ENCODE measurements at places on chromosomes 12 and 14.
A peak's percentile ranks its signal among the peaks of the same experiment; 100 is the strongest.

- DNase-seq, result no peak
Measured at GRCh38 chr12:117261247-117261646, 71.0 kb upstream of the FBXO21 start.

- peak; percentile 69 for DNase-seq
Measured at GRCh38 chr12:122951979-122952892, 14.0 kb downstream of the ABCB9 start.

- DNase-seq, result no peak
Measured at GRCh38 chr14:32134448-32135097, 57.5 kb downstream of the ARHGAP5 start.

DNA sequence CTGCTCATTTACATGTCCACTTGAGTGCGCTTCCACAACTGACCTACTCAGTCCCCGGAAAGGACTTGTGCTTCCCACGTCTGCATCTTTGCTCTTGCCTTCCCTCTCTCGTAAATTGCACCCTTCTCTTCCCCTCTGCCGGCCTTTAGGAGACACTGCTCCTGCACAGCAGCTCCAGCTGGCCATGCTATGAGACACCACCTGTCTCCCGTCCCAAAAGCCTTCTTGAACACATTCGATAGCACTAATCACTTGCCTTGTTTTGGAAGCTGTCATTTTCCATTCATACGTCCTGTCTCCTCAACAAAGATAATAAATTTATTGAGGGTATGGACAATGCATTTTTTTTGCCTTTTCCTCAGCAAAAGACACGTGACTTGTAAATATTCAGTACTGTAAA lies 15.7 kb upstream of the KCNA1 start:
- DNase-seq, result no peak

GRCh38 chr12:57149245-57149900 lies 2.0 kb upstream of the LRP1-AS start:
- DNase-seq, result no peak

- no peak for DNase-seq
Measured at GRCh38 chr14:29941401-29941800, 13.8 kb upstream of the PRKD1 start.

GRCh38 chr12:121033625-121034349 lies 5.3 kb downstream of the OASL start:
- peak; percentile 73 for DNase-seq

GRCh38 chr12:81229759-81230158 lies 151.9 kb downstream of the ACSS3 start:
- no peak for DNase-seq

DNA sequence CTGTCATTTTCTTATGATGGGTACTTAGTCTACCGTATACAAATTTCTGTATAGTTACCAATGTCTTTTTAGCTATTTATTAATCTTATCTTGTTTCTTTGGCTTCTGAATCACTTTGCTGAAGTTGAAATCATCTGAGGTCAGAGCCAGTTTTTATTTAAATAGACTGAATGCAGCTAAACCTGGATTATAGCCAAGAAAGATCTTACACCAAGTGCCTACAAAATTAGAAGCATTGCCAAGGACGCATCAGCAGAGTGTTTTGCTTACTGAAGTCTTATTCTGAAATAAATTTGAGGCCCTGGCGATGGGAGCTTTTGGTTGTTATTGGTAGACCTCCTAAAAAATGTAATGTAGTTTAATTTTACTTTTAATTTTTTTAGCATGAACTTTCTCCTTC lies 128.2 kb downstream of the RGS6 start:
- DNase-seq, result no peak

GRCh38 chr14:25150401-25150800 lies 100.5 kb upstream of the STXBP6 start:
- DNase-seq, result no peak

GRCh38 chr12:89280833-89281538 lies 71.3 kb downstream of the DUSP6 start:
- DNase-seq, result no peak

DNA sequence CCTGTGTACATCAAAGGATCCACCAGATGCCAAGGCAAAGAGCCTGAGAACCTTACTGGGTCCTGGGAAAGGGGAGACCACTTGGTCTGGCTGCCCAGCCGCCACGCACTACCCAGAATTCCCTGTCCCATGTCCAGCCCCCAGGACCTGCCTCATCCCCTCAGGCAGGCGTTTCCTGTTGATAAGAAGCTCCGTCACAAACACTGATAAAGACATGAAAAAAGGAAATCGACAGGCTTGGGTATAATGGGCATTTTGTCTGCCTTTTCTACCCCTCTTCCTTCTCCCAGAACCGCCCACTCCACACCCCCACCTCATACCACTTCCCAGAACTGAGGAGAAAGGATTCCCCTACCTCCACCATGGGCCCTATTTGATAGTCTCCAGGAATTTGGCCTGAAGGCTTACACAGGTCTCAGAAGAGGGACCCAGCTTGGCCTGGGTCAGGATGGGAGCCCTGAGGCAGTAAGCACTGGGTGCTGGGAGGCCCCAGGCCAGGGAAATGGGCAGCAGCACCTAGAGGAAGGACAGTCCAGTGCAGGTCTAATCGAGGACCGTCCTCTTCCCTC lies 18.8 kb downstream of the ACVRL1 start:
- DNase-seq, result no peak

DNA sequence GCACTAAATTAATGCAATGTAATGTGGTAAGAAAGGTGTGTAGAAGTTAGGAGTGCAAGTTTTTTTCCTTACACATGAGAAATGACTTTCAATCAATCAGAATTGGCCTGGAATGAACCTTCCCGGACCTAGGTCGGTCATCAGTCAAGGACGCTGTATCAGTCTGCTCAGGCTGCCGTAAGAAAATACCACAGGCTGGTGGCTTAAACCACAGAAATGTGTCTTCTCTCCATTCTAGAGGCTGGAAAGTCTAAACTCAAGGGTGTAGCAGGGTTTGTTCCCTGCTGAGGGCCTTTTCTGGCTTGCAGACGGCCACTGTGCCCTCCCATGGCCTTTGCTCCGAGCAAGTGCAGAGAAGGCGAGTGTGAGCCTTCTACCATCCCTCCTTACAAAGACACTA lies 86.6 kb upstream of the DYNC1H1 start:
- DNase-seq, result no peak

GRCh38 chr12:75560167-75560566 lies 48.8 kb upstream of the KRR1 start:
- DNase-seq, result no peak

DNA sequence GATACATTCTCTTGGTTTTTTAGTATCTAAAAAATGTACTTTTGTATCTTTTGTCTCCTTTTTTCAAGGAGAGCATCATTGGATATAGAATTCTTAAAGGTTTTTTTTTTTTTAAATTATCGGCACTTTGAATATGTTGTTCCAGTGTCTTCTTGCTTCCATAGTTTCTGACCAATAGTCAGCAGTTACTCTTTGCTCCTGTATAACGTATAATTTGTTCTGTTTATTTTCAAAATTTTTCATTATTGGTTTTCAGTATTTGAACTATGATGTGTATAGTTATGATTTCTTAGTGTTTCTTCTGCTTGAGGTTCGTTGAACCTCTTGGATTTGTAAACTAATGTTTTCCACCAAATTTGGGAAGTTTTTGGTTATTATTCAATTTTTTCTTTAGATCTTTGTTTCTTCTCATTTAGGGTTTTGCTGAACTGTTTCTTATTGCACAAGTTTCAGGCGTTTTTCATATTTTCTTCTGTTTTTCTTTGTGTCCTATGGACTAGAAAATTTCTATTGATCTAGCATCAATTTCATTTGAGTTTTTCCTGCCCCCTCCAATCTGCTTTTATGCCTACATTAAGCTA lies 93.9 kb downstream of the PLBD1 start:
- DNase-seq, result no peak

- no peak for DNase-seq
Measured at GRCh38 chr12:99804715-99805114, 157.2 kb downstream of the GARIN6 start.

GRCh38 chr14:29442696-29443095 lies 485.0 kb downstream of the PRKD1 start:
- no peak for DNase-seq

- DNase-seq, result no peak
Measured at GRCh38 chr14:67852926-67853604, 33.5 kb downstream of the RAD51B start.

DNA sequence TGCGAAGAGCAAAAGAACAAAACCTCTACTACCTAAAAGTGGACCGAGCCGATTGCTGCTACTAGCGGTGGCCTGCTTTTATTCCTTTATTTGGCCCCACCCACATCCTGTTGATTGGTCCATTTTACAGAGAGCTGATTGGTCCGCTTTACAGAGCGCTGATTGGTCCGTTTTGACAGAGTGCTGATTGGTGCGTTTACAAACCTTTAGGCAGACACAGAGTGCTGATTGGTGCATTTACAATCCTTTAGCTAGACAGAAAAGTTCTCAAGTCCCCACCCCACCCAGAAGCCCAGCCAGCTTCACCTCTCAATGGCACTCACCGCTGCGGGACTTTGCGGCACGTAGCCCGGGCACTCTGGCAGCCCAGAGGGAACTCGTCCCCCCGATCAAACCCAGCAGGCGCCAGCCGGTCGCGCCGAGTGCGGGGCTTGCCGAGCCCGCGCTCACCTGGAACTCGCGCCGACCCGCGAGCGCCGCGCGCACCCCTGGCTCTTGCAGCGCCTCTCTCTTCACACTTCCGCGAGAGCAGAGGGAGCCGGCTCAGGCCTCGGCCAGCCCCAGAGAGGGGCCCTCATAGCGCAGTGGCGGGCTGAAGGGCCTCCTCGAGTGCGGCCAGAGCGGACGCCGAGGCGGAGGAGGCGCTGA lies 8.7 kb upstream of the FGD4 start:
- peak; percentile 38 for DNase-seq

GRCh38 chr12:93762059-93762719 lies 85.0 kb downstream of the CRADD start:
- DNase-seq, result no peak

DNA sequence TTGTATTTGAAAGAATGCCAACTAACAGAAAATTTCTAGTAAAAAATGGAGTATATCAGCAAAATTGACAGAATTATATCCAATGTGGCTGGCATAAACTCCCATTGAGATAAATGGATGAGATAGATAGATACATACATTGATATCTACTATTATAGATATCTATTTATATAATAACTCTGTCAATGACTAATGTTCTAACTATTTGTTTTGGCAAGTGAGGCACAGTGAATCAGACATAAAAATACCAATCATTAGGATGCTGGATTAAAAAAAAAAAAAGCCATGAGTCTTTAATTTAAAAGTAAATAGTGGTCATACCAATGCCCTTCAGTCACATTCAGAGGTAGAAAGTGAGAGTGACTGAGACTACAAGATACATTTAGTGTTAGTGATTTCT lies 33.7 kb upstream of the GLIPR1 start:
- DNase-seq, result no peak

- peak; percentile 62 for DNase-seq
Measured at GRCh38 chr12:67648521-67649260, at the start of gene DYRK2. Gene DYRK2, plus strand, starts transcription at chr12:67648745. Its CDS starts 389 bp downstream, at chr12:67649134.

DNA sequence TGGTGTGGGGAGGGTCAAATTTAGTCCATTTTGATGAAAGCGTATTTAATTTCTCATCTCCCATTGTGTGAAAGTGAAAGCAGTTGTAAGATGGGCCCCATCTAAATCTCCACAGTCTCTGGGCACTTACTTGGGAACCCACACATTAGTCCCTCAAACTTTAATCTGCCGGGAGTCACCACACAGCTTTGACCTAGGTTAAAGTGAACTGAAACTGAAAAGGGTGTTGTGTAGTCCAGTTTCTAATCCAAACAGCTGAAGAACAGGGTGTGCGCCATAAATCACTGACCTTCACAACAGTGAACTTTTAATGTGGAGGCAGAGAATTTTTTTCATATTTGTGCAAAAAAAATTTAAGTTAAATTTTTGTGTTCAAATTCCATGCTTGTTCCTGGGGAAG lies 48.4 kb upstream of the PTPRO start:
- DNase-seq, result no peak

DNA sequence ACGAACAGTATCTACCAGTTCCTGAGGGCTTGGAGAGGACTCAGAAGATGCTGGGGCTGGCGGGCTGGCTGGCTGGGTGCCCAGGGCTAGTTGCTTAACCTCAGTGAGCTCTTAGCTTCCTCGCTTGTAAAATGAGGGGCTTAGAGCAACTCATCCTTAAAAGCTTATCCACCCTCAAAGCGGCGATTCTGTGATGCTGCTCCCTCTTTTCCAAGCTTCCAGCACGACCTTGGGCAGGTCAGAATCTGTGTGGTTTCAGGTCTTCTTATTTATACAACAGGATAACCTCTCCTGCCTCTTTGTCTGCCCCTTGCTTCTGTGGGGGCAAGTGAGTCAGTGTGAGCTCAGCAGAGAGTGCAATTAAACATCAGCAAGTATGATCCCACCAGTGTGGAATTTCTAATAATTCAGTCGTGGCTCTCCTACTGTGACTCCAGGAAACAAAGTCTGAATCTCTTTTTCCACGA lies 281.8 kb downstream of the KSR2 start:
- DNase-seq, result no peak

DNA sequence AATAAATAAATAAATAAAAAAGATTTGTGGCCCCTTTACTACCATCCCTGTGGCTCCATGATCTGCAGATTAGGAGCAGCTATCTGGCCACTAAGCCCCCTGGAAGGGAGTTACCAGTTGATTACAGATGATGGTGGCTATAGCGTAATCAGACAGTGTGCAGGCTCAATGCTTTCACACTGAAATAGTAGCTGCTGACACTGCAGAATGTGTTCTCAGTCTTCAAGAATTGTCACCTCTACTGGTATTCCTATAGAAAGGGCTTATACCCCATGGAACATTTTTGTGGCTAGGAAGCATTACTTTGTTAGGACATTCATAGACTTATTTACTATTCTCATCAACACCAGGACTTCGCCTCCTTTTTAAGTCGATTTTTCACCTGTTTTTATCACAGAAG lies 30.9 kb downstream of the DCAF4 start:
- no peak for DNase-seq

DNA sequence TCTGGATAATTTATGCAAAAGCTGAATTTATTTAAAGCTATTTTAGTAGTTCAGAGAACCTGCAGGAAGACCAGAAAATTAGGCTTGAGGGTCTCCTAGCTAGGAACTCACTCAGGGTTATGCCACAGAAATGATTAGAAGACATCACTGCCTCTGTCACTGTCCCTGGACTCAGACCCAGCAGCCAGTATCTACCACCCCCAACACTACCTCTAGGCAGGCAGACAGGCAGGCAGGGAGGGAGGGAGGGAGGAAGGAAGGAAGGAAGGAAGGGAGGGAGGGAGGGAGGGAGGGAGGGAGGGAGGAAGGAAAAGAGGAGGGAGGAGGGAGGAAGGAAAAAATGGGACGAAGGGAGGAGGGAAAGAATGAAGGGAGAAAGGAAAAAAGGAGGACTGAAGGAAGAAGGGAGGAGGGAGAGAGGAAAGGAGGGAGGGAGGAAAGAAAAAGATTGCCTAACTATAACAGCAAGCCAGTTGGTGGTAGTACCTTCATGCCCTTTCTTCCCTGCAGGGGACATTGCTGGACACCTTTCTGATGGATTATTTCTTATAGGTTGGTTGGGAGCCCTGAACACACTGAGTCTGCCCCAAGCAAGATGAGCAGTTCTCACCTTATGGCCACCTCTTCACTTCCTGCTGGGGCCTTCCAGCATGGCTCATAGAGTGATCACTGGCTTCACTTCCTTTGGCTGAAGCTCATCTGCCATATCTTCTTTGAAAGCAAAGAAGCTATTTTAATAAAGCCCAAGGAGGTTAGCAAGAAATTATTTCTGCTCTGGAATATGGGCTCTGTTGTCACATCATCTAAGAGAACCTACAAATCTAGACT lies 49.7 kb downstream of the KICS2 start:
- no peak for DNase-seq

GRCh38 chr12:112350593-112351592 lies 31.3 kb downstream of the HECTD4 start:
- DNase-seq, result no peak

Data from stimulated activated CD4-positive, alpha-beta T cell treated with anti-CD3 and anti-CD28 coated beads, Interleukin-1b, Interleukin-23, amount 100 ng/mL, for 48 hours (primary cell).